ENCODE measurements at places on chromosomes 5 and 9. TPM values are rescaled to one million over a fixed set of nuclear protein-coding genes. Genes with fewer than 3 reads are reported as not detected.

The THBS4 gene
- 1.4 TPM for total RNA-seq

The ZFP2 gene
- 0.26 TPM for total RNA-seq

The CMYA5 gene
- total RNA-seq, result 0.18 TPM

The PPIC gene
- not detected for total RNA-seq

GRCh38 chr5:81762853-81763252, 12.0 kb upstream of the SSBP2 start:
- no peak for DNase-seq

- peak; percentile 44 for DNase-seq
These were observed 50.7 kb downstream of the ARRDC3 start for GRCh38 chr5:91332267-91333045.

GRCh38 chr5:81850501-81851357, 99.8 kb upstream of the SSBP2 start:
- no peak for DNase-seq

- no peak for DNase-seq
These were observed 1012.3 kb downstream of the CDH9 start for GRCh38 chr5:26026044-26026443.

Data from activated CD8-positive, alpha-beta T cell treated with anti-CD3 and anti-CD28 coated beads, Interleukin-2, amount 10 ng/mL, durations not matched to agents 7 days and 5 days (primary cell).